Gastrocnemius medialis (tissue), 4 donors: ENCODE measurements at places on chromosomes 16 and 17. TPM values are rescaled to one million over a fixed set of nuclear protein-coding genes. Genes with fewer than 3 reads are reported as not detected.

DNA sequence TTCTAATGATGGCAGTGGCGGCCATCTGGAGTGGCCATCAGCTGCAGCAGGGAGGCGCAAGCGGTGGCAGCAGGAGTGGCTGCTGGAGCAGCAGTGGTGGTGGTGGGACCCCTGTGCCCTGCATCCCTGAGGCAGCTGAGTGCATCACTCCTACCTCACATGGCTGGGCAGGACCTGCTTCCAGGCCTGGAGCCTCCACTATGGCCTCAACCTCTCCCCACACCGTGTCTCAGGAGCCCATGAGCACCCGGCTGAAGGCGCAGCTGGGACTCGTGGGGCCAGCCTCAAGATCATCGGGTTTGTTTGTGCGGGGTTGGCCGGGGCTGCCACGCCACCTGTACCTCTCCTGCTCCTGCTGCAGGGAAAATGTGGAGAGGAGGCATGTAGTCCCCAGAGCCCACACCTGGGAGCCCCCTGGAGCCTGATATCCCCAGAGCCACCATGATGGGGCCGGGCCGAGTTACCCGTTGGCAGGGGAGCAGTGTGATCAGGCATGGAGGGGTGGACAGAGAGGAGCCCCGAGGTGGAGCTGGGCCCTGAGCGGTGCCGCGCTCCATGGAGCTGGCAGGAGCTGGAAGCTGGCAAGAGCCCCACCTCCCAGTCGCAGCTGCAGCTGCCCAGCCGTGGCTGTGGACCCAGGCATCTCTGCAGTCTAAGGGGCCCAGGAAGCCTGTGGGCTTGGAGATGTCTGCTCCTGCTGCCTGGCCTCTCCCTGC, 16.7 kb downstream of the RHOT1 start:
- H3K36me3 ChIP-seq = peaks cover 13% of the 10 kb centered on the region
- peaks cover 31% of the 10 kb centered on the region for H3K4me1 ChIP-seq
- no peak overlapping the region for H3K4me3 ChIP-seq
- H3K27me3 ChIP-seq = no peaks in the 10 kb centered on the region
- no peak for DNase-seq

DNA sequence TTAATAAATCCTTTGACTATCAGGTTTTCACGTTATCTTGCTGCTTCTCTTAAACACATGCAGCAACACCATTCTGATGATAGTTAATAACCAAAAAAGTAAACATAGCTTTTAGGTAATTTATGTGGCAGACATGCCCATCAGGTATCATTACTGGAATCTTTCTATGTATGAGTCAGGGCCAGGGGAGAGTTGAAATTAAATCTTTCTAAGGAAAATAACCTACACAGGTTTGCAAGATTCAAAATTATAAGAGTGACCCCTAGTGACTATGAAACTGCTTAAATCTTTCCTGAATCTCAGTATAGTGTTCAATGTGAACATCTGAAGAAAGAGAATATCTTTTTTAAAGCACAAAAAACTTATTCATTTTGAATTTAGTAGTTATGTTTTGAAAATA, 666.6 kb downstream of the CDH11 start:
- no peaks in the 10 kb centered on the region for H3K36me3 ChIP-seq
- no peak for DNase-seq
- H3K4me3 ChIP-seq = no peak overlapping the region
- H3K27ac ChIP-seq = no peak overlapping the region
- H3K27me3 ChIP-seq = no peaks in the 10 kb centered on the region

DNA sequence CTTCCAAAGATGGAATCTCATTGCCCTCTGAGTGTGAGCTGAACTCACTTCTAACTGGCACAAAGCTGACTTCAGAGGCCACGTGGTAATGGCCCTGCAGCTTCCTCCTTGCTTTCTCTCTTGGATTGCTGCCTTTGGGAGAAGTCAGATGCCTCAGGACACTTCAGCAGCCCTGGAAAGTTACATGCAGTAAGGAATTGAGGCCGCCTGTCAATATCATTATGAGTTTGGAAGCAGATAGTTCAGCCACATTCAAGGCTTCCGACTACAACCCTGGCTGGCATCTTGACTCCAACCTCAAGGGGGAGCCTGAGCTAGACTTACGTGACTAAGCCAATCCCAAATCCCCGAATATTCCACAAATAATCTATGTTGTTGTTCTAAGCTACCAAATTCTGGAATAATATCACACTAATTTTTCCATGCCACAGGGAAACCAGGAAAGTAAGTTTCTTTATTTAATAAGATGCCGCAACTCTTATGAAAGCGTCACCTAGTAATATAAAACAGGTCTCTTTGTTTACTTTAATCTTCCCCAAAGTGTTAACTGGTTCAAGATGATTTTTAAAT, 13.6 kb downstream of the CEP20 start:
- H3K4me1 ChIP-seq = peaks cover 8% of the 10 kb centered on the region
- peak overlapping the region; percentile 83 for H3K27ac ChIP-seq
- peak; percentile 47 for DNase-seq

GRCh38 chr16:67537270-67537635, 8.6 kb downstream of the RIPOR1 start:
- H3K4me1 ChIP-seq = peaks cover 26% of the 10 kb centered on the region
- no peaks in the 10 kb centered on the region for H3K36me3 ChIP-seq
- peak overlapping the region; percentile 65 for H3K4me3 ChIP-seq
- no peak for DNase-seq
- peak overlapping the region; percentile 85 for H3K27ac ChIP-seq

The SPNS3 gene
- not detected for total RNA-seq

GRCh38 chr17:39116224-39116623, 35.2 kb downstream of the PLXDC1 start:
- no peak for DNase-seq
- H3K27ac ChIP-seq = no peak overlapping the region
- H3K27me3 ChIP-seq = no peaks in the 10 kb centered on the region
- no peaks in the 10 kb centered on the region for H3K4me1 ChIP-seq
- H3K36me3 ChIP-seq = no peaks in the 10 kb centered on the region

The ALDH3A1 gene
- total RNA-seq = not detected

GRCh38 chr16:82150549-82150948, 19.5 kb downstream of the MPHOSPH6 start:
- H3K27ac ChIP-seq = no peak overlapping the region
- no peaks in the 10 kb centered on the region for H3K4me1 ChIP-seq
- peaks cover 5% of the 10 kb centered on the region for H3K36me3 ChIP-seq
- DNase-seq = no peak
- no peaks in the 10 kb centered on the region for H3K27me3 ChIP-seq

DNA sequence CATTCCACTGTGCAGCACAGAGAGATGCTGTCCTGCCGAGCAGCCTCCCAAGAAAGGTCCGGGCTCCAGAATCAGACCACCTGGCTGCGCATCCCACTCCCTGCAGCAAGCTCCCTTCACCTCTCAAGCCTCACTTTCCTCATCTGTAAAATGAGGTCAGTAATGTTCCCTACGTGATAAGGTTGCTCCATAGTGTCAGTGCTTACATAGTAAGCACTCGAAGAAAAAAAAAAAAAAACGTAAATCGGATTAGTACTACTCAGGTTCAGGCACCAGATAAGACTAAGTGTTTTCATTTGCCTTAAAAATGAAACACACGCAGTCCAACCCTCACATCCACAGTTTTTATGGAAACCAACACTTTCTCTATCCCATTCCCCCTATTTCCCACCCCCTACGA, 76.7 kb downstream of the CCT6B start:
- H3K4me1 ChIP-seq = no peaks in the 10 kb centered on the region
- no peaks in the 10 kb centered on the region for H3K27me3 ChIP-seq
- no peak for DNase-seq
- no peaks in the 10 kb centered on the region for H3K36me3 ChIP-seq
- H3K27ac ChIP-seq = no peak overlapping the region

DNA sequence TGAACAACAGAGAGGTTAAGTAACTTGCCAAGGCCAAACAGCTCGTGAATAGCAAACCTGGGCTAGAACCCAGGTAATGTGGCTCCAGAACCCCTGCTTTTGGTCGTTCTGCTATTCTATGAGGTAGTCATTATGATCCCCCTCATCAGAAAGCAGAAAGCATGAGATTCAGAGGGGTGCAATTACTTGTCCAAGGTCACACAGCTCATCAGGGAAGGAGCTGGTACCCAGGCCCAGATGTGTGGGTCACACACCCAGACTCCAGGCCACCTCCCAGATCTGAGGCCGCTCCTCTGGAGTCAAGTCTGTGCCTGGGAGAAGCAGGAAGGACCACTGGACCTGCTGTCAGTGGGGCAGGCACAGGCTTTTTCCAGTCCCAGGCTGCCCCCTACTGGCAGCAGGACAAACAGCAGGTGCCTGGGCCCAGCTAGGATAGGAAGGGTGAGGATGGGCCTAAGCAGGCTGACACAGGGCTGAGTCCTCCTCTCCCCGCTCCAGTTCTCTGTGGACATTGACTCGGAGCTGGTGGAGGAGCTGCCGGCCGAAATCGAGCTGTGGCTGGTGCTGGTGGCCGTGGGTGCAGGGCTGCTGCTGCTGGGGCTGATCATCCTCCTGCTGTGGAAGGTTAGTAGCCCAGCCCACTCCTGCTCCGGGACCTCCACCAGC, 7.8 kb upstream of the PDK2 start:
- no peaks in the 10 kb centered on the region for H3K27me3 ChIP-seq
- no peak overlapping the region for H3K27ac ChIP-seq
- H3K4me3 ChIP-seq = no peak overlapping the region
- no peak for DNase-seq
- peaks cover 11% of the 10 kb centered on the region for H3K36me3 ChIP-seq
- H3K4me1 ChIP-seq = no peaks in the 10 kb centered on the region

DNA sequence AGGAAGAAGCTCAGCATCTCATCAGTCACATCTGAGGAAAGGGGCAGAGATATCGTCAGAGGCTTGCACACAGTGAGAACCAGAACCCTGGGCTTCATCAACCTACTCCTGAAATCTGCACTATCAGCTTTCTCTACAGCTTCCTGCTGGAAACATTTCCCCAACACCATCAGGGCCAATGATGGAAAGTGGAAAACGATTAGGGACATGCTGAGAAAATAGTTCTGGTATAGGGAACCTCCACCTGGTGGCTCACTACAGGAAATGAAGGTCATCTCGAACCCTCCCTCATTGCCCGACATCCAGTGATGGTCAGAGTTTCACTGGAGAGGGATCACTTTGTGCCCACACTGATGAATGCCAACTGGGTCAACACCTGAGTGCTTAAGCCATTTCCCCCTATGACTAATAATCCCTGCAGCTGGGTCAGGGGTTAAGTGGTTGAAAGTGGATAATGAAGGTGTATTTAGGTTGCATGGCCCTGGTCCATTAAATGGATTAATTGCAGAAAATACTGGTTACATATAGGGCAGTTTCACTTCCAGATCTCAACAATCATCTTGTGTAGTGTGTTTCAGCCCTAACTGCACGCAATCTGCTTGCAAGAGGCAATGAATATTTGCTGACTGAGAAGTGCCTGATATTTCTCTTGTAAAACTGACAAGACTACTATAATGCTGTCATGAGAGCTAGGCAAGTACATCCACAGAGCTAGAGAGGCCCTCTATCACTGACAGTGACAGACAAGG, 43.1 kb upstream of the GSG1L start:
- no peak overlapping the region for H3K4me3 ChIP-seq
- peaks cover 90% of the 10 kb centered on the region for H3K36me3 ChIP-seq
- no peak for DNase-seq
- H3K4me1 ChIP-seq = no peaks in the 10 kb centered on the region

GRCh38 chr16:86427433-86427851, 82.9 kb upstream of the FOXF1 start:
- no peak overlapping the region for H3K4me3 ChIP-seq
- H3K27me3 ChIP-seq = peaks cover 7% of the 10 kb centered on the region
- H3K36me3 ChIP-seq = no peaks in the 10 kb centered on the region
- H3K4me1 ChIP-seq = no peaks in the 10 kb centered on the region

The PPP1R1B gene
- 1.5 TPM for total RNA-seq

GRCh38 chr17:73118139-73118538, 25.7 kb upstream of the SLC39A11 start:
- H3K4me1 ChIP-seq = no peaks in the 10 kb centered on the region
- H3K27ac ChIP-seq = no peak overlapping the region
- no peak for DNase-seq
- H3K36me3 ChIP-seq = no peaks in the 10 kb centered on the region

The CLEC10A gene
- not detected for total RNA-seq

DNA sequence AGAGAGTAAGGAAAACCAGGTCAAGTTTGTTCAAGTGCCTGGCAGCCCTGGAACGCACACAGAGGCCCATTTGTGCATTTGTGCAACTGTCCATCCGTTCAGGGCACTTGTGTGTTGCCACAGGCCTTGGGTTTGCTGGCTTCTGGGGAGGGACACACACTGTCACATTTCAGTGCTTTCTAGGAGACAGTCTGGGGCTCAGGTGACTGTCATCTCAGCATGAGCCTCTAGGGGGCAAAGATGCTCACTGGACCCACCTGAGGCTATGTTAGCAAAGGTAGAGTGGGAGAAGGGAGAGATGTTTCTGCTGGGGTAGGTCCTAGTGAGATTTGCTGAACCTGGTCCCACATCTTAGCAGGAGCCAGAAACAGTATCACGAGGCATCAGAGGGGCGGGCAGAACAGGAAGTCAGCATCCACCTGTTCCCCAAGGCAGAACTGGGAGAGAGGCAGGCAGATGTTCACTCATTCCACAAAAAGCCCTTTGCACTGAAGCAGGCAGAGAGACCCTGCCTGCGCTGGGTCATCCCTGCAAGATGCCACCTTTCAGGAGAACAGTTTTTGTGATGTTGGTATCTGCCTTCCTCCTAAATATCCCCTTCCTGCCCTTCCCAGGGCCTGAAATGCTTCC, 48.5 kb downstream of the RAI1 start:
- no peaks in the 10 kb centered on the region for H3K36me3 ChIP-seq
- no peak overlapping the region for H3K27ac ChIP-seq
- H3K4me3 ChIP-seq = no peak overlapping the region
- H3K4me1 ChIP-seq = no peaks in the 10 kb centered on the region
- no peaks in the 10 kb centered on the region for H3K27me3 ChIP-seq
- no peak for DNase-seq

- no peaks in the 10 kb centered on the region for H3K27me3 ChIP-seq
- H3K4me3 ChIP-seq = peak overlapping the region; percentile 78
- H3K36me3 ChIP-seq = no peaks in the 10 kb centered on the region
- peak overlapping the region; percentile 97 for H3K27ac ChIP-seq
- peaks cover 33% of the 10 kb centered on the region for H3K4me1 ChIP-seq
- DNase-seq = peak; percentile 48
These were observed 660 bp downstream of the RBBP6 start for GRCh38 chr16:24539850-24540601.

GRCh38 chr16:8951447-8952280, 12.0 kb downstream of the USP7 start:
- no peaks in the 10 kb centered on the region for H3K36me3 ChIP-seq
- peaks cover 75% of the 10 kb centered on the region for H3K4me1 ChIP-seq
- H3K4me3 ChIP-seq = no peak overlapping the region
- no peak for DNase-seq
- H3K27me3 ChIP-seq = no peaks in the 10 kb centered on the region

DNA sequence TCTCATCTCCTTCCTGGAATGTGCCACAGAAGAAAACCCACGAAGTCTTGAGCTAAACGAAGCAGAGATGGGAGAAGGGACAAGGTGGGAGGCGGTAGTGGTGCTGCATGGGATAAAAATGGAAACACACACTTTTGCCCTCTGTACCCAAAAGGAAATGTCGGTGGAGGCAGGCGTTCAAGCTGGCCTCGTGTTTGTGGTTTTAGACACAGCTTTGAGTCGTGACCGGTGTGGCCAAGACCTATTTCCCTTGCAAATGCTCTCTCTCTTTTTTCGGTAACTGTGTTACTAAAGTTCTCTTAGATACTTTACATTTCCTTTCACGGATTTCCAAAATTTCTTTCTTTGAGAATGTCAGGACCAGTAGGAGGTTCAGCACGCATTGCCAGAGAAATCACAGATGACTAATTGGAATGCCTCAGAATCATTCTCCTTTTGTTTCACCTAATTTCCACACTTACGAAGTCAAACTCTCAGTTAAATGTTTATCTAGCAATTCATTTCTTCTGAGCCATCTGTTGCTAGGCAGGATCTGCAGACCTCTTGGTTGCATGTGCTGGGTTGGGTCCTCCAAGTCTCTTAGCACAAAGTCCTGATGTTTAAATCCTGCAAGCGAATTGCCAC, 412.3 kb downstream of the MAF start:
- H3K4me1 ChIP-seq = no peaks in the 10 kb centered on the region
- no peaks in the 10 kb centered on the region for H3K36me3 ChIP-seq
